ENCODE measurements at places on chromosomes 16 and 17. TPM values are rescaled to one million over a fixed set of nuclear protein-coding genes. Genes with fewer than 3 reads are reported as not detected.

The PMFBP1 gene
- 0.31 TPM for total RNA-seq

The ARHGDIA gene
- 312 TPM for total RNA-seq

The KRTAP1-5 gene
- not detected for total RNA-seq

The ADAD2 gene
- not detected for total RNA-seq

The GLP2R gene
- not detected for total RNA-seq

The EVPLL gene
- total RNA-seq = not detected

The KRT14 gene
- total RNA-seq = 10,587 TPM

The KRTAP4-6 gene
- not detected for total RNA-seq

The RHBDL1 gene
- total RNA-seq = 9.8 TPM

The TMEM186 gene
- total RNA-seq = 7.7 TPM

The KRT15 gene
- total RNA-seq = 23.0 TPM

The TNS4 gene
- total RNA-seq = 305 TPM

The MT3 gene
- not detected for total RNA-seq

The ATP2C2 gene
- total RNA-seq = 0.70 TPM

The QPRT gene
- 6.2 TPM for total RNA-seq

The TMEM219 gene
- total RNA-seq = 123 TPM

The ODF4 gene
- total RNA-seq = not detected

The NPIPB6 gene
- 0.04 TPM for total RNA-seq

The PLD6 gene
- 2.1 TPM for total RNA-seq

The CA7 gene
- total RNA-seq = not detected

The CFAP52 gene
- not detected for total RNA-seq

The SNTB2 gene
- total RNA-seq = 19.3 TPM

The TAT gene
- total RNA-seq = not detected

Data from hair follicular keratinocyte (primary cell).